Activated CD4-positive, alpha-beta T cell treated with anti-CD3 and anti-CD28 coated beads, Interleukin-2, amount 50 U/mL, for 16 hours (primary cell): ENCODE measurements at places on chromosomes 3 and 15.

DNA sequence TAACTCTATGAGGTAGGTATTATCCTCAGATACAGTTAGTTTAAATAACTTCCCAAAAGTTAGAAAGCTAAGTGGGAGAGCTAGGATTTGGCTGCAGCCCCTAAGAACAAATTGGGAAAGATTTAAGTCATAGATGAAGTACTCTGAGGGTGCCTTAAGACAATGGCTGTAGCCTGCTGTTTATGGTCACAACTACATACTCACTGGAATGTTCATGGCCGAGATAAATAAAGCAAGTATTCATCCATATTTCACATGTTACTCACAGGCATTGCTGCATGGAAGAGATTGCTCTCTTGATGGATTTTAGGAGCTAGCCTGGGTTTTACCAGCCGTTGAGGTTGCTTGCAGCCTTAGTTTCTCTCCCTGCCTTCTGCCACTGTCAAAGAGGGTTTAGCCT is 145.0 kb downstream of the CMSS1 start:
- no peak for DNase-seq

GRCh38 chr15:81106560-81106959 is 27.5 kb upstream of the CFAP161 start:
- DNase-seq: peak; percentile 52

- no peak for DNase-seq
Observed at GRCh38 chr15:39279311-39279710, 301.6 kb upstream of the THBS1 start.

DNA sequence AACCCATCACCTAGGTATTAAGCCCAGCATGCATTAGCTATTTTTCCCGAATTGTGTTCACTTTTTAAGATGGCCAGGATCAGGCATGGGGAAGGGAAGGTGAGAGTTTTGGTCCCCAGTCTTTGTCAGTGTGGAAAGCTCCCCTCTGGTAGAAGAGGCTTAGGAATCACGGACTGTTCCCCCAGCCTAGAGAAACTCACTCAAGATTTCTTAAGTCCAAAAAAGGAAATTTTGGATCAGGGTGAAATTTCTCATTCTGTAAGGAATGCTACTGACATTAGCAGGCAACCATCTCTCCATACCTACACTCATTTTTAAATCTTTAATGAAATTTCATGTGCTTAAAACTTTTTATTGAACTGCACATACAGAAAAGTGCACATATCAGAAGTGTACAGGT is 70.3 kb upstream of the GALNT15 start:
- no peak for DNase-seq

DNA sequence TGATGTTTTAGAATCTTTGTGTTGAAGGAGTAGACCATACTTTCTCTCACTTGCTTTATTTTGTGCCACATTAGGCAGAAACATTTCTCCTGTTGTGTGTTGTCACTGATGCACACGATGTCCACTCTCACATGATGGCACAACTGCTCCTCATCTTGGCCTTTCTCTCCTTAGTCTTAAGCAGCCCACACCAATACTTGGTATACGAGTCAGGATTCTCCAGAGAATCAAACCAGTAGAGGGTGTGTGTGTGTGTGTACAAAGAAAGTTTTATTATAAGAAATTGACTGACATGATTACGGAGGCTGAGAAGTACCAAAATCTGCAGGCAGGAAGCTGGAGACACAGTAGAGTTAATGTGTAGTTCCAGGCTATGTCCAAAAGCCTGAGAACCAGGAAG is 187.1 kb downstream of the ALCAM start:
- no peak for DNase-seq

GRCh38 chr3:32457971-32458471 is 44.6 kb downstream of the CMTM6 start:
- peak; percentile 34 for DNase-seq

DNA sequence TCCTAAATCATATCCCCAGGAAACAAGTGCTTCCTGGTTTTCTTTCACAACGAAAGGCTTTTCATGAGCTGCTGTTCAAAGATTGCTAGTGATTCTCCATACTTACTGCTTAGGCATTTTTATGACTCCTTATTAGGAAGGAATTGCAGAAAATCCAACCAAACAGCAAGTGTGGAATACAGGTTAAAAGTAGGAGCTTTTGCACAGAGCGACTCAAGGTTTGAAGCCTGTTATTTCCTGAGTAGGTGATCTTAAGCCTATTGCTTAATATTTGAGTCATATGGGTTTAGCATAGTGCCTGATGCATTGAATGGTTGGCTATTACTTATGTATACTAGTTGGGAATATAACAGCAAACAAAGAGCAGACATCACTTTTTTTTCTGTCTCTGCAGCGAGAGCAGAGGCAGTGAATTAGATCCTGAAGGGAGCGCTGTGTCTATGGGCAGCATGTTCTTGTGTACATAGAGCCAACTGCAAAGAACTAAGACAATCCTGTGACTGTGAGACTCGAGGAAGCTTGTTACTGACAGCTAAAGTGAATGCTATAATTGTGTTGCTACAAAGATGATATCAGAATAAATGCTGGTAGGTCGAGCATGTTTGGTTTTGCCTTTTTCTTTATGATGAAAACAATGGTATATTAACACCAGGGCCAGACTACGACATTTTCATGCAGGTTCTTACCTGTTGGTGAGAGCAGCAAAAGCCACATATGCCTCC is 6.3 kb downstream of the TM4SF1 start:
- no peak for DNase-seq

DNA sequence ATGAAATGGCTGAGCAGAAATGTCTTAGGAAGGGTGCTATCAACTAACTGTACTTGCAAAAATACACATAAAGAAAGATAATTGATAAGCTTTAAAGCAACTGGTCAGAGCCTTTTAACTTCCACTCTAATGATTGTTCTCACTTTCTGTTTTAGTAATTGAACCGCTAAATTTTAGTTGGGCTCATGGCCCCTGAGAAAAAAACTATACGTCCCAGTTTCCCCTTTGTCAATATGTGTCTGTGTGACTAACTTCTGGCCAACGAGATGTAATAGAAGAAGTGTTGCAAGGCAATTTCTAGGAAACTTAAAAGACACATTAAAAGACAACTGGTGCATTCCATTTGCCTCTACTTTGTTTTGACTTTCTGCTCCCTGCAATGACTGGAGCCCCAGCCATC is 223.9 kb downstream of the NR1D2 start:
- peak; percentile 30 for DNase-seq

GRCh38 chr3:71515636-71516365 is 67.7 kb downstream of the FOXP1 start:
- DNase-seq: no peak

GRCh38 chr3:27326629-27327545 is 42.3 kb downstream of the NEK10 start:
- no peak for DNase-seq

DNA sequence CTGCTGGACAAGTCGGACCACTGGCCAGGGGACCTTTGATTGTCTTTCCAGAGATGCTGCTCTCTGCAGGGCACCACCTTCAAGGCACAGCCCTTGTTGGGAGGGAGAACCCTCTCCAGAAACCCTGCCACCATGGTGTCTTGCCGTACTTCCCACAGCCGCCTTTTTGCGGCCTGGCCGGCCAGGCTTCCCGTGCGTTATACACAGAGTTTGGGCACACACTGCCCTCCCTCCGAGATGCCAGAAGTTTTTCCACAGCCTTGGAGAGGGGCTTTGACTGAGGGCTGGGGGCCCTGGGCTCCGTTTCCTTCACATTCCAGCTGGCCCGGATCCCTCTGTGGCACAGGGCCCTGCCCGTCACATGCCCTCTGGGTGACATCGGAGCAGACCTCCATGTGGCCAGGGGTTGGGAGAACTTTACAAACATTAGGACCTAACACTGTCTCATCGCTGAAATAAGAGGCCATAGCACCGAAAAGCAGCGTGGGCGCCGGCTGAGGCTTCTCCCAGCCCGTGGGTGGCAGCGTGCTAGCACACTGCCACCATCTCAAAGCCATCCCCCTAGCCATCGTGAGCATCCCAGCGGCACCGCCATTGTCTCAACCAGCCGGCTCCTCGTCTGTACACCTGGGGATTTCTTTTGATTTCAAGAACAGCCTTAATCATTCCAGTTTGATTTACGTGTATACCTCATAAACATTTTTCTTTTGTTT is 6.3 kb upstream of the APEH start:
- DNase-seq: no peak

- DNase-seq: no peak
Observed at GRCh38 chr3:34219556-34219955, 421.1 kb downstream of the PDCD6IP start.

DNA sequence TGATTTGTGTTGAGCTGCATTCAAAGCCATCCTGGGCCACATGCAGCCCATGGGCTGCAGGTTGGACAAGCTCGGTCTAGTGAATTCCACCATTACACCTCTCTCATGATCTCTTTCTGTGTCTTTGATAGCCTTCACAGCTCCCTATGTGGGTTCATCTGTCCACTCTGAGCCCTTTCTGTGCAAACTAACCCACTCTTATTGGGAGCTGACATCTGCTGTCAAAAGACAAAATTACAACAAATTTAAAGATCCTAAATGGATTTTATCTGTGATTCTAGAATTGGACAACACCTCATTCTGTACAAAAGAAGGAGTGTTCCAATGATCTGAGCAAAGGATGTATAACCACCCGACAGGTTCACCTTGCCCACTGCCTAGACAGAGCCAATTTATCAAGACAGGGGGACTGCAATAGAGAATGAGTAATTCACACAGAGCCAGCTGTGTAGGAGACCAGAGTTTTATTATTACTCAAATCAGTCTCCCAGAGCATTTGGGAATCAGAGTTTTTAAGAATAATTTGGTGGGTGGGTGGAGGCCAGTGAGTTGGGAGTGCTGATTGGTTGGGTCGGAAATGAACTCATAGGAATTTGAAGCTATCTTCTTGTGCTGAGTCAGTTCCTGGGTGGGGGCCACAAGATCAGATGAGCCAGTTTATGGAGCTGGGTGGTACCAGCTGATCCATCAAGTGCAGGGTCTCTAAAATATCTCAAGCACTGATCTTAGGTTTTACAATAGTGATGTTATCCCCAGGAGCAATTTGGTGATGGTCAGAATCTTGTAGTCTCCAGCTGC is 2.6 kb upstream of the XYLB start:
- no peak for DNase-seq

DNA sequence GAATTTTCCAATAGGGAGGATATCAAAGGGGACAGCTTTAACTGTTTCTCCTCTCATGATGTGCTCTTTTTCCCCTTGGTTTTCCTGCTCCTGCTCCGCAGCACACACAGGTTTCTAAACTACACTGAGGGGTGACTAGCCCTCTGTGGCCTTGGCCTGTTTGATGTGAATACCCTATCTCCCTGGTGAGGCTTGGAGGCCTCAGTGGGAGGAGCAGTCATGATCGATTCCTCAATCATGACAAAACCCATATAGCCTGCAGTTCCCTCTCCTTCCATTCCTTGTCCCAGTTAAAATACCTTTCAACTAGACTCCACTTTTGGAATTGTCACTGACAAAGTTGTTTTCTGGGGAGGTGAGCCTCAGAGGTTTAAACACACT is 24.0 kb upstream of the USP3 start:
- DNase-seq: no peak

GRCh38 chr3:128163432-128163831 is 10.2 kb downstream of the EEFSEC start:
- no peak for DNase-seq

- no peak for DNase-seq
Observed at GRCh38 chr15:37087131-37087588, 13.2 kb downstream of the MEIS2 start.

- peak; percentile 44 for DNase-seq
Observed at GRCh38 chr3:42701371-42702065, 1.1 kb downstream of the HHATL start.

- DNase-seq: no peak
Observed at GRCh38 chr15:94175420-94175819, 55.9 kb upstream of the MCTP2 start.

- no peak for DNase-seq
Observed at GRCh38 chr15:96343113-96344059, 12.9 kb downstream of the NR2F2 start.

DNA sequence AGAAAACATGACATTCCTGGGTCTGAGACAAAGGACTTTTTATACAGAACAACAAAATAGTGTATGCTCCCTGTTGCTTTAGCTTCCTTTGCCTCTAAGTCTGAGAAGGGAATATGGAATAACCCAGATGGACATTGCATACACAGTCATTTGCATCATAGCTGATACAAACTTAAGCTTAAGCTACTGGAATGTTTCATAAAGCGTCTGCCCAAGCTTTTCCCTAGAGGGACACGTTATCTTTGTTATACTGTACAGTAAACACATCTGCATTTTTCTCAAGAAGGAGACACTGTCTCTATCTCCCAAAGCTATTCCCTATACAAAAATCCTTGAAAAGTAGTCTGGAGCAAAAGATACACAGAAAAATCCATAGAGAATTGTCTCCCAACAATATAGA is 775.0 kb downstream of the DIPK2A start:
- no peak for DNase-seq

DNA sequence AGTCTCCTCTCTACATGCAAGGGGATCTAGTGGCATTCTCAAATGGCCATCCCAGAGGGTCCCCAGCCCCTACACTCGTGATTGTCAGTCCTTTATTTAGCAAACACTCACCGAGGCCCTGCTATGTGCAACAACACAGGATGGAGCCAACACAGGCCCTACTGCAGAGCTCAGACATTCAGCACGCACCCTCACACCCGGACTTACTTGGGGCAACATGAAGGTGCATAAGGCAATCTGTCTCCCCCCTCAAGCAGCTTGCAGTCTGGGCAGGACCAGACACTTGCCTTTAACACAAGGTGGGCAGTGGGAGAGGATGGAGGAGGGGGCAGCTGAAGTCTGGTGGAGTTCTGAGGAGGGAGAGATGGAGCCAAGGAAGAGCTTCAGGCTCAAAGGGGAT is 258.4 kb downstream of the XXYLT1 start:
- DNase-seq: no peak

DNA sequence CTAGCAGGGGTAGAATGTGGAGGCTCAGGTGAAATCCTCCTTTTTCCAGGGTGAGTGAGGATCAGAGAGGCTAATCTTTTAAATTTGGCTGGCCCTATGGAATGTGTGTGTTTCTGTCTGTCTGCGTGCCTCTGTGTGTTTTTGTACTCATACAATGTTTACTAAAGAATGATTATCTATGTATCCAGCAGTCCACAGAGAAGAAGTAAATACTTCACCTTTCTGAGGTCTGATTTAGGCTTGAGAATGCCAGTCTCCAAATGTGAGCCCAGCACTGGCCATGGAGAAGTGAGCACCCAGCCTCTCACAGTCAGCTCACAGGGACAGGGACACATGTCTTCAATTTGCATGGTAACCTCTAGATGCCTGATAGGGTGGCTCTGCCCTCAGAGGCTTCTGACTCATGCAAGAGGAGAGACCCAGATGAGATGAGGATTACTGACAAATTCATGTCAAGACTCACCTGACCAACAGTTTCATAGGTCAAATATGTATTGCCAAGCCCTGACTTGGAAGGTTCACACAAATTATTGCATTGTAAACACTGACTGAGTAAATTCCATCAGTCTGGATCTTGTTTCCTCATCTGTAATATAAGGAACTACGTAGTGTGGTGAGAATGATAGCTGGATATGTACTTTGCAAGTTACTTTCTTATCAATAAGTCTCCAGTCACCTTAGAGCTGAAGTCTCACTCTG is 31.0 kb downstream of the ENTPD3 start:
- DNase-seq: no peak
